ENCODE measurements at places on chromosomes 3 and 15. TPM values are rescaled to one million over a fixed set of nuclear protein-coding genes. Genes with fewer than 3 reads are reported as not detected.

GRCh38 chr3:44419116-44419922, 58.2 kb downstream of the ZNF445 start:
- DNase-seq: no peak

Gene P2RY1
- 2.3 TPM for total RNA-seq

- no peak for DNase-seq
These were observed 41.2 kb upstream of the XCR1 start for GRCh38 chr3:46068501-46068900.

Gene ATP13A3
- total RNA-seq: 157 TPM

GRCh38 chr3:162718697-162719096, 1222.1 kb downstream of the OTOL1 start:
- no peak for DNase-seq

GRCh38 chr3:170295586-170295985, 61.9 kb upstream of the SKIL start:
- DNase-seq: no peak

DNA sequence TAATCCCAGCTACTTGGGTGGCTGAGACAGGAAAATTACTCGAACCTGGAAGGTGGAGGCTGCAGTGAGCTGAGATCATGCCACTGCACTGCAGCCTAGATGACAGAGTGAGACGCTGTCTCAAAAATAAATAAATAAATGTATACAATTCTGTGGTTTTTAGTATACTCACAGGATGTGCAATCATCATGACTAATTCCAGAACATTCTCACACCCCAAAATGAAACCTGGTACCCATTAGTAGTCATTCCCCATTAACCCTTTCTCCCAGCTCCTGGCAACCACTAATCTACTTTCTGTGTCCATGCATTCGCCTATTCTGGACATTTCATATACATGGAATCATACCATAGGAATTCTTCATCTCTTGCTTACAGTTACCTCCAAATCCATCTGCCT, 44.5 kb downstream of the LRRFIP2 start:
- DNase-seq: no peak

All from natural killer cell treated with Interleukin-12 subunit alpha and Interleukin-12 subunit beta and Interleukin-15 and Interleukin-18, amount 100 ng/mL, for 72 hours (primary cell).